ENCODE measurements at places on chromosomes 11 and 22.

- DNase-seq = no peak
Observed at GRCh38 chr11:72491001-72491400, 56.7 kb upstream of the CLPB start.

DNA sequence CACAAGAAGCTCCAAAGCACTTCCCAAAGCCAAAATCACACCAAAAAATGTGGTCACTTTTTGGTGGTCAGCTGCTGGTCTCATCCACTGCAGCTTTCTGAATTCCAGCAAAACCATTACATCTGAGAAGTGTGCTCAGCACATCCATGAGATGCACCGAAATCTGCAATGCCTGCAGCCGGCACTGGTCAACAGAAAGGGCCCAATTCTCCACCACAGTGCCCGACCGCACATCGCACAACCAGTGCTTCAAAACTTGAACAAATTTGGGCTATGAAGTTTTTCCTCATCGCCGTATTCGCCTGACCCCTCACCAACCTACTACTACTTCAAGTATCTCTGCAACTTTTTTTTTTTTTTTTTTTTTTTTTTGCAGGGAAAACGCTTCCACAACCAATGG is 89.9 kb upstream of the LUZP2 start:
- no peak for DNase-seq

- DNase-seq = no peak
Observed at GRCh38 chr11:8081591-8082250, 710 bp downstream of the TUB start.

- no peak for DNase-seq
Observed at GRCh38 chr11:66359662-66360087, 11.9 kb downstream of the SLC29A2 start.

- DNase-seq = no peak
Observed at GRCh38 chr11:100192181-100192580, 494.9 kb upstream of the ARHGAP42 start.

GRCh38 chr22:20138417-20138738 is 6.8 kb downstream of the ZDHHC8 start:
- DNase-seq = no peak

GRCh38 chr11:8235925-8236324 is 27.8 kb downstream of the LMO1 start:
- no peak for DNase-seq

DNA sequence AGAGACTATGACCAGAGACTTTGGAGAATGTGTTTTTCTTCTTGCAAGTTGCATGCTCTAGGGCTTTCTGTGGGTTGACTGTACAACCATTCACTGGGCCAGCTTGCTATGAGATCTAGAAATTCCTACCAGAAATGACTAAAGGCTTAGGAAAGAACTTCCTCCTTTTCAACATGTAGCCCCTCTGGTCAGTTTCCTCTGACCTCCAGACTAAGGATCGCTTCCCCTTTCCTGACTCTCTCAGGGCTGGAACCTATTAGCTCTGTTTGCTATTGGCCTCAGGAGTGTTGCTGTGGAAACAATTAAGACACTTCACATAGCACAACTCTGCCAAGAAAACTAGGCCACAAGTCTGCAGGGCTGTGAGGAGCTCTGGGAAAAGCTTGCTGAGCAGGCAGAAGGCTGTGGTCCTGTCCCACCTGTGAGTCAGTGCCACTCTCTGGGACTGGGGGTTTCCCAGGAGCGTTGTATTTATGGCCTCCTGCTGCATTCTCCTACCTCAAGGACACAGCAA is 10.7 kb downstream of the CRY2 start:
- no peak for DNase-seq

DNA sequence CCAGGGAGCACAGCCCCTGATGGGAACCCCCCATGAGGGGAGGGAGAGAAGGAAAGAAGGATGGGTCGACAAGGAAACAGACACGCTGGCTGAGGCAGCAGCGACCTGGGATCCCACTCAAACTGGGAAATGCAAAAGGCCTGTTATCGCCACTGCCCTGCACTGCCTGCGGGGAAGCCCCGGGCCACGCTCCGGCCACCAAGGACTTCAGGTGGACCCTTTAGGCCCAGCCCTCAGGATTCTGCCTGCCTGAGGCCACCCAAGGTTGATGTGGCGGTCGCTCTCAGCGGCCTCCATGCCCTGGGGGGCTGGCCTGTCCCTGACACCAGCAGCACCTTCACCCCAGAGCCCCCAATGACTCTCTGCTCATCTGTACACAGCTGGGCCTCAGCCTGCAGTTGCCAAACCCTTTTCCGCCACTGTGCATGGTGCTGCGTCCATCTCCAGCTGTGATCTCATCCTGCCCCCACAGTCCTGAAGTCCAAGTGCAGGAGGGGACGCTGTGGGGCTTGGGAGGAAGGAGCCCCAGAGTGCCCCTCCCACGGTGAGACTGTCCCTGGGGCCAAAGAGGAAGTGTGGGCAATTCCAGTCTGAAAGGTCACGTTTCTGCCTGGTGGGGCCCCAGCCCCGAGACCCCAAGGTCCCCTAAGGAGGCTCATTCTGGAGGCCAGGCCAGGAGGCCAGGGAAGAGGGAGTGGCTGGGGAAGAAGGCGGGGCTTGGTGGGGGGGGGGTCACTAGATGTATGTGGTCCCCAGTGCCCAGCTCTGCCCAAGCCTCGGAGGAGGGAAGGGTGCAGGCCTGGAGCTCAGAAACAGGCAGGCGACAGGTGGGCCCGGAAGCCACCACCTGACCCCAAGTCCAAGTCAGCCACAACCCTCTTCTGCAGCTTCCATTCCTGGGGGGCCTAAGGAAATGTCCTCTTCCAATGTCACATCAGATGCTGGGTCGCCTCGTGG is 31.6 kb downstream of the OSBPL5 start:
- DNase-seq = no peak

DNA sequence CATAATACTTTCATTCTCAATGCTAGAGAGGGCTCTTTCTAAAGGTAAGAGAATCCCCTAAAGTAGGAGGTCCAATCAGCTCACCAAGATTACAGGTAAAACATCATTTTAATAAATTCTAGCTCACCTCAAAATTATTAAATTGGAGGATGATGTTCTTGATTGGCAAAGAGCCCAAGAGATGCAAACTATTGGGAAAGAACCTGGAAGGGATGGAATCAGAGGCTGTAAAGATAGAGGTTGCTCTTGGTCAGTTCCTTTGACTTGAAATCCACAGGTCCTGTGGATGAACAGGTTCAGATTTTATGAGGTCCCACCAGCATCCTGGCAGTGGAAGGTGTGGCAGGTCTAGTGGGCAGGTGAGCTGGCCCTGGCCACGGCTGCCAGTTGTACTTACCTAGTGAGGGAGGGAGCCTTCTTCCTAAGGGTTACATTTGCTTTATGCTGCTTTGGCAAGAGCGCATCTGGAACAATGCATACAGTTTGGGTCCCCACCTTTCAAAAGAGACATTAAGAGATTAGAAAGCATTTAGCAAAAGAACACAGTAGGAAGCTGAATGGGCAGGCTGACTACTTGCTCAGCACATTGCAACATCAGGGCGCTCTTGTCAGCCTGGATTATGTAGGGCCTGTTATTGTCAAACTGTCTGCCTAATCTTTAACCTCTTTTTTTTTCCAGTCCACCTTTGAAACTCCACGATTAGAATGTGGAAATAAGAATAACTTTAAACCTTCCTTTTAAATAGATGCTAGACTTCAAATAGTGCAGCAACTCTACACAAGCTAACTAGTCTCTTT is 97.0 kb downstream of the RDX start:
- DNase-seq = no peak

DNA sequence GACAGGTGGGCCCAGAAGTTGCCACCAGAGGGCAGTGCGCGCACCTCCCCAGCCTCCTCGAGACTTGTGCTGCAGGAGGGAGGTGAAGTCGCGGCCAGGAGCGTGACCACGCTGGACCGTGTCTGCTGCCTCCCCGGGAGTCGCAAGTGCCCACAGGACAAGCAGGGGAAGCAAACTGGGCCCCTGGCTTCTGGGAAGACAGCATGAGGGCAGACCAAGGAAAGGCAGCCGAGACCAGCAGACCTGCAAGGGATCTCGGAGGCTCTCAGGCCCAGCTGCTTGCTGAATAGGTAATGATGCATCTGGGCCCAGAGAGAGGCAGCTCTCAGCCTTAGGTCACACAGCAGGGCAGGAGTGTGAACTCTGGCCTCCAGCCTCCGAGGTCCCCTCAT is 17.0 kb upstream of the IL2RB start:
- DNase-seq = no peak

- no peak for DNase-seq
Observed at GRCh38 chr11:7677796-7678201, 4.5 kb upstream of the CYB5R2 start.

- DNase-seq = no peak
Observed at GRCh38 chr11:78812513-78813293, 238.0 kb upstream of the NARS2 start.

GRCh38 chr11:67542971-67543370 is 19.7 kb upstream of the CABP2 start:
- no peak for DNase-seq

DNA sequence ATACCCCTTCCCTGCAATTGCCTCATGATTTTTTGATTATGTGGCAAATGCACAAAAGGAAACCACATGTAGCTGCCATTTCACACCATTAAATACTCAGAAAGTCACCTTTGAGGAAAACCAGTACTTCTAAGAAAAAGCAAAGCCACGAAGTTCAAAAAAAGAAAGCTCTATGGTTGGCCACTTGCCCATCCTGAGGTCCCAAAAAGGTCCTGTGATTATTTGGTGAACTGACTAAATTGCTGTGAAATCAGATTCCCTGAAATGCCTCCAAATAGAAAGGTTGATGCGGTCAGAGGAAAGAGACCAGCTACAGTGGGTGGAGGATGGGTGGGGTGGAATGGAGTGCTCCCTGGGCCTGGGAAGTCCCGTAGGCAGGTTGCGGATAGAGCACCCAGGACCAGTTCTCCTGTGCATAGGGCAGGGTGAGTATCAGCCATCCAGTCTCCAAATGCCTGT is 26.9 kb downstream of the MRPL16 start:
- DNase-seq = no peak

- DNase-seq = no peak
Observed at GRCh38 chr11:87176044-87176443, 138.3 kb downstream of the TMEM135 start.

- no peak for DNase-seq
Observed at GRCh38 chr11:61062181-61062930, 39.9 kb upstream of the CD5 start.

DNA sequence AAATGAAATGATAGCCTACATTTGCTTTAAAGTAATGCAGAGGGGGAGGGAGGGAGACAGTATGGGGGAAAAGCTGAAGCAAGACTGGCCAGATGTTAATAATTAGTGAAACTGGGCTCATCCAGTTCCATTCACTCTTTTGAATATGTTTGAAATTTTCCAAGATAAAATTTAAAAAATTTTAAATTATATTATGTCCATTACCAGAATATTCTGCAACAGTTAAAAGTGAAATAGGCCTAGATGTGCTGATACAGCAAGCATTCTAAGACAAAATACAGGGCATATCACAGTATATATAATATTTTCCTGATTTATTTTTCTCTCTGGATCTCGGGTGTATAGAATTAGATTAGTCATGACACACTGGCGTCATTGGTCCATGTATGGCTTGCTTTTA is 13.6 kb upstream of the ZNRF3 start:
- DNase-seq = no peak

- DNase-seq = no peak
Observed at GRCh38 chr11:6249770-6250555, 9.7 kb upstream of the CCKBR start.

DNA sequence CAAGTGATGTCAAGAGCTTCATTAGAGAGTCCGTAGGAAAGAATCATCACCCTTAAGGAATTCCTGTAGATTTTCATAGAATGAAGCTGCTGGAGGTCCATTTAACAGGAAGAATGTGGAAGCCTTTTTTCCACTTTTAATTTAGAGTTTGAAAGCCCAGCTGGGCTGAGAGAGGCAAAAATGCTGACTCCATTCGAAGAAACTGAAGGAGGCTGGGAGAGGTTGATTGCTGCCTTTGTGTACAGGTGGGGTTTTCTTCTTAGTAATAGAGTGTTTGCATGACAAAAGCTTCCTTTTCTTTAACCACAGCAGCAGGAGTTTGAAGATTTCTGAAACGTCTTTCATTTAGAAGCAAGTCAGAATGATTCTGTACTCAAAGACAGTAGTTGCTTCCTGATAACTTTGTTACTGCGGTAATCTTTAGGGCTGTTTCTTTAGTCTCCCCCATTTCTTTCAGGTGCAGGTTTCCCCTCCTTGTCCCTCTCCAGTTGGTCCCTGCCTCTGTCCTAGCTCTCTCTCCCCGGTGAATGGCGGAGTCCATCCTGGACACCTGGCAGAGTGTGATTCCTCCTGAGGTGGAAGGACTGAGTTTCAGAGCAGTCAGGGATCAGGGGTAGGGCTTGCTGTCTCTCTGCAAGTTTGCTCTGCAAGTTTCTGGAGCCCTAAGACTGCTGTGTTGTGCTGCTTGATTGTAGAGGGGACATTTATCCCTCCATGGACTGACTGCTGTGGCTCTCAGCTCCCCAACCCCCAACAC is 166.2 kb downstream of the LDLRAD3 start:
- DNase-seq = no peak

GRCh38 chr11:19216709-19217374 is 15.1 kb upstream of the CSRP3 start:
- no peak for DNase-seq

- DNase-seq = no peak
Observed at GRCh38 chr22:23282986-23283385, 102.7 kb downstream of the BCR start.

- DNase-seq = no peak
Observed at GRCh38 chr11:64598797-64599697, 8.0 kb downstream of the SLC22A12 start.

GRCh38 chr22:30871391-30872284 is 96.9 kb downstream of the MORC2 start:
- no peak for DNase-seq

DNA sequence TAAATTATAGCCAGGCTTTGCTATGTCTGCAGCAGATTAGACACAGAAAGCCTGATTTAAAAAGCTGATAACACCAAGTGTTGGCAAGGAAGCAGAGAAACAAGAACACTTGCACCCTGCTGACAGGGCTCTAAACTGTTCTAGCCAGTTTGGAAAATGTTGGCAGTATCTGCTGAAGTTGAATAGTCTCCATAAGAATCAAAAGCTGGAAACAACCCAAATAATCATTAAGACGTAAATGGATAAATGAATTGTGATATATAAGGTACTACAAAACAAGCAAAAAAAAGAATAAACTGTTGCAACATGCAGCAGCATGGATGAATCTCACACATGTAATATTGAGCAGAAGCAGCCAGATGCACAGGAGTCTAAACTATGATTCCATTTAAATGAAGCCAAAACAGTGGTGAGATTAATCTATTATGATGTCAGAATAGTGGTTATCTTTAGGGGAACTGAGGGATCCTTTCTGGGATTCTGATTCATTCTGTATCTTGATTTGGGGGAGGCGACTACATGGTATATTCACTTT is 40.4 kb upstream of the ADORA2A start:
- no peak for DNase-seq

DNA sequence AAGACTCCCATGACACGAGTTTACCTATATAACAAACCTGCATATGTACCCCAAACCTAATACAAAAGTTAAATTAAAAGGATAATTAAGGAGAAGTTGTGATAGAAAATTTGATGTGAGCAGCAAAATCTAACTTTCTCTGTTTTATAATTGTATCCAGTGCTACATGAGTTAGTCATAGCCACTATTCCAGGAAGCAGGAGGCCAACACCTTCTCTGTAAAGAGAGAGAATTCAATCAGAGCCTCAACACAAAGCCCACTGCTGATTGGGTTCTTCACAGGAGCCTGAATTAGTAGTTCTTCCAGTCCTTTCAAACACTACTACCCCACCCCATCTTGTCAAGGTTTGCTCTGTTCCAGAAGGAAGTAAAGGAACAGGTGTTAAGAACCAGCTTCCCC is 84.2 kb downstream of the BLID start:
- DNase-seq = no peak

Measured in esophagus squamous epithelium (tissue), 5 donors.